ENCODE measurements at places on chromosomes 3 and 15. TPM values are rescaled to one million over a fixed set of nuclear protein-coding genes. Genes with fewer than 3 reads are reported as not detected.

DNA sequence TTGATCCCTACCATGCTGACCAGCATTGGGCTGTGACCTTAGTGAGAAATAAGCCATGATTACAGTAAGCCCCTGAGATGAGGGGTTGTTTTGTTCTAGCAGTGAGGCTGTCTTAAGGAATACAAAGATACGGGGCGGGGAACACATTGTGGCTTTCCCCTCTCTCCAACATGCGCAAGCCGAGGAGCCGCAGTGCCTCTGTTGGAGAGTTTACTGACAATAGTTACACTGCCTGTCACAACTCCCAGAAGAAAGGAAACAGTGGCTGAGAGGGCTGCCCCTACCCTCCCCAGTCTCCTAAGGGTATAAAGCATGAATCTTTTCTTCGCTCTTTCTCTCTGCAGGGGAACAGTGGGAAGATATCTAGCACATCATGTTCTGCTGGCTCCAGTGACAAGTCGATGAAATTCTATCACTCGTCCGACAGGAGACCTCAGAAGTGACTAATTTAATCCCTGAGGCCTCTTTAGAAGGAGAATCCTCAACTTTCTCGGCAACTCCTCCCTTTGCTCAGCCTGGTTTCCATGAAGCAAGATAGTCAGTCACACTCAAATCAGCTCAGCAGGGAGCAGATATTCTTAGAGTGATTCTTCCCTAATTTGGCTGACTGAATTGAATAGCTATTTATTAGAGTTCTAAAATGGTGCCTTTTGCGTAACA, 409.0 kb upstream of the PROK2 start:
- peak; percentile 4 for DNase-seq

- DNase-seq = no peak
Observed at GRCh38 chr3:50264964-50265485, 3.9 kb upstream of the SEMA3B start.

DNA sequence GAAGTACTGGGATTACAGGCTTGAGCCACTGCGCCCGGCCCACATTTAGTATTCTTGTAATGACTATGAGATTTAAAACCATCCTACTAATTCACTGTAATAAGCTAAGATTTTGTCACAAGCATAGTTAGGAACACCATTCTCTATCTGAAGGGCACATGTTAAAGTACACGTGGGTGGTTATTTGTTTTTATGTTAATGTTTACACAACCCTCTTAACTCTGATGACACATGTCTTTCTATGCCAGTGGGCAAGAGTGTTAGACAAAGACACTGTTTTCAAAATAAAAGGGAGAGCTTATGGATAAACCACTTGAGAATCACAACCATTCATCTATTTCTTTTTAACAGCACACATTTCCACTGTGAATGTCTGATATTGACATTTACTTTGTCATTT, 537.6 kb upstream of the IL12A start:
- no peak for DNase-seq

The ACKR2 gene
- total RNA-seq = not detected

The AHSG gene
- not detected for total RNA-seq

The OIP5 gene
- 8.6 TPM for total RNA-seq

DNA sequence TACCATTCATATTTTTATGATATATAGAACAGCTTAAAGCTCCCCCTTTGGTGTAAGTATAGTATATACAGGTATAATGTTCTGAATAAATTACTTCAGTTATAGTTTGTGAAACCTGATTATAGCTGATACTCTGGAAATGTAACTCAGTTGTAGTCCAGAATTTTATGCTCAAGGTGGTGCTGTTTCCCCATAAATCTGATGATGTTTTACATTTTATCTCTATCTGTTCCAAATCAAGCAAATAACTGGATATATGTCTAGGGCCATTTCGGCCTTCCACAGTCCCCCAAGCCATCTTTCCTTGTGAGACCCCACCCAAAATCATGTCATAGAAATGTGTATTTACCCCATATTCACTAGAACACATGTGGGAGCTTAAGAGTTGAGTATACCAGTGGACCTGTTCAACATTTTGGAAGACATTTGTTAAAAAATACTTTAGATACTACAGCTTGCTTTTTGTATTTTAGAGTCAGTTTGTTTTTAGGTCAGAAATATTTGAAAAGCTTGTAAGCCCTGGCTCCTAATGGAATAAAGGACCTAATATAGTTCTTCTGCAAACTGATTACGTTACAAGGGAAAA, 107.1 kb downstream of the ATG7 start:
- peak; percentile 76 for DNase-seq

The KNG1 gene
- not detected for total RNA-seq

- no peak for DNase-seq
Observed at GRCh38 chr3:21449738-21450137, 301.3 kb downstream of the ZNF385D start.

- no peak for DNase-seq
Observed at GRCh38 chr3:157551961-157552360, 48.7 kb upstream of the VEPH1 start.

DNA sequence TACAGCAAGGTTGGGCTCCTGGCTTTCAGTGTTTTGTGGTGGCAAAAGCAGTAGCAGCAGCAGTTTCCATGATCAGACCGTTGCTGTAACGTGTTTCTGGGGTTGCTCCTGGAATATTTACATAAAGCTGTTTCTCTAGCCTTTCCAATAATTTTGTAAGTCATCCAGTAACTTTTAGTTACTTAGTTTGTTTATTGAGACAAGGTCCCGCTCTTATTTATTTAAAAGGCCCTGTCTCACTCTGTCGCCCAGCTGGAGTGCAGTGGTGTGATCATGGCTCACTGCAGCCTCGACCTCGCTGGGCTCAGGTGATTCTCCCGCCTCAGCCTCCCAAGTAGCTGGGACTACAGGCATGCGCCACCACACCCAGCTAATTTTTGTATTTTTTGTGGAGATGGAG, 8.8 kb upstream of the MYO5A start:
- DNase-seq = no peak

- DNase-seq = no peak
Observed at GRCh38 chr3:58429657-58430056, 4.0 kb downstream of the PDHB start.

DNA sequence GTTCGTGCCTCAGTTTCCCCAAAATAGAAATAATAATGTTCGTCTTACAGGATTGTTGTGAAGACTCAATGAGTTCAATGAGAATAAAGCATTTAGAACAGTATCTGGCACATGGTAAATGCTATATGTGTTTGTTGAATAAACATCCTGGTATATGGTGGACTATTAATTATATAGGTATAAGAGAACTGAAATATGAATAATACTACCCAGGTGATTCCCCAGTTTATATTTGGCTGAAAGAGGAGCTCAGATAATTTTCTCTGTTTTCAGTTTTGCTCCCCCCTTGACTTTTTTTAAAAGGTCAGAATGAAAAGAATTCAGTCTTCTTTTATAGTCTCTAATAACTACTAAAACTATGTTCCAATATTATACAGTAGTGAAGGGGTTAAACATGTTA, 46.9 kb downstream of the USP8 start:
- DNase-seq = no peak

The WWTR1 gene
- total RNA-seq = 47.7 TPM

DNA sequence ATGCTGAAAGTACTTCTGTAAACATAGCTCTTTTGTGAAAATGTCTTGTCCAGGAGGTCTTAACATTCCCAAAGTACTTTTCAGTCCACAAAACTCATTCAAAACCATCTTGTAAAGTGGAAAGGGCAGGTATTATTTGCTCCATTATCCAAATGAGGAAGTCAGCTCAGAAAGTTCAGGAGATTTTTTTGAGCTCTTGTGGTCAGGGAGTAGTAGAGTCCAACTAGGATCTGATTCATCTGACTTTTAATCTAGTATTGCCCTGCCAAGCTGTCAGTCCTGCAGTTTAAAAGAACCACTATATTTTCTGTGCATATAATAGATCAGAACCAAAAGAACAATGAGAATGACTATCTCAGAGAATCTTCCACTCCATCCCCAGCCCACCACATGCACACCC, 83.5 kb downstream of the FOXB1 start:
- no peak for DNase-seq

DNA sequence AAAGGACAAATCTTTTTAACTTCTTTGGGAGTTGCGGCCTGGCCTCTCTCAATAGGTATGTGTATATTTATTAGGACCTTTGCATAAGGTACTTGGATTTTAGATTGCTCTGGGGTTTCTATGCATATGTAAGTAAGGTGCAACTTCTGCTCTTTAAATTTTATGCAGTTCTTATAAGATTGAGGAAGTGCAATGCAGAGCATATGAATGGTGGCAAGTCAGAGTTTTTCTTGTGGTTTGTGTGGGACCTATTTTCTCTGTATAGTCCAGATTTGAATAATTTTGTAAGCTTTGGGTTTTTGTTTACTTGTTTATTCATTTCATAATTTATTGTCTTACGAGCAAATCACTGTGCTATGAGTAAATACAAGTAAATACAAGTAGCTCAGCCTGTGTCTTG, 101.5 kb downstream of the ATG7 start:
- DNase-seq = no peak

DNA sequence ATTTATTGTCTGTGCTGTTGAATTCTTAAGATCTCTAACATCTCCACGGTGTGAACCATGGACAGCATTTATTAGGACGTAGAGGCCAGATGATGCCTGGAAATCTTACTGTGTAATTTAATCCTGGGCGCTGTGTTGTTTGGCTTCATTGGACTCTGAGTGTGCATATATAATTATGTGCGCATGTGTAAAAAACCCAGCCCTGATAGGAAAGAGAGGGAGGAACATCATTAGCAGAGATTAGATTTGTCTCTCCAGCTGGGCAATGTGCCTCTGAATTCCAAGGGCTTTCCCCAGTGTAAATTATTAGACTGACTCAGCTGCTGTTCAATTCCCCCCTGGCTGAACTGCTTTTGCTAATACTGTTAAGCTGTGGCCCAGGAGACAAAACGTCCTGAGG, 39.6 kb downstream of the MAP3K13 start:
- peak; percentile 47 for DNase-seq

DNA sequence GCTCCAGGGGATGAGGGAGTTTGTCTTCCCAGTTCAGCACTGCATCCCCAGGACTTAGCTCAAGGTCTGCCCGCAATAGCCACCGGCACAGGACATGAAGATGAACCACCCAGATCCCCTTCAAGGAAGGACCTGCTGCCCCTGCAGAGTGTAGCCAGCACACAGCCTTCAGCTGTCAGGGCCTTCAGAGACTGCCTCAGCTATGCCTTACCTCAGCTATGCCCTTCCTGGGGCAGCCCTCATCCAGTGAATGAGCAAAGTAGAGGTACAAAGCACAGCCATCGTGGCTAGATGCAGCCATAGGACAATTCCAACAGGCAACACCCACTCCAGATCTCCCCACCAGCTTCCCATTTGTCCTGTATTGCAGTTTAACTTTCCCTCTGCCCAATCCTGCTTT, 291.2 kb upstream of the STT3B start:
- DNase-seq = no peak

The GOLGA8Q gene
- 0.43 TPM for total RNA-seq

DNA sequence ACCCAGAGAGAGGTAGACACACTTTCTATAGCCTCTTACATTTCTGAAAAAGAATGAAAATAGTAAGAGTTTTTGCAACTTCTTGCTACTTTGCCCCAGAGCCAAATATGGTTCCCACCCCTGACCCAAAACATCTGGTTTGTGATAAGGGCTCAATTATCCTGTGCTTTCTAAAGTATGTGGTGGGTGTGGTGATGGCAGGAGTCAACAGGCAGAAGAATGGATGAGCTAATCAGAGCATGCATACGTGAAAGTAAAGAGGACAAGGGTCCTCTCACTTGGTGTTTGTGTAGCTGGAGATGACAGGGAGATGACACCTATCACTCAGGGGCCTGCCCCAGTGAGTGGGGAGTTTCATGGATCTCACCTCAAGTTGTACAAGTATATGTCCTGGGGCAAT, 19.1 kb downstream of the KBTBD8 start:
- DNase-seq = peak; percentile 83

DNA sequence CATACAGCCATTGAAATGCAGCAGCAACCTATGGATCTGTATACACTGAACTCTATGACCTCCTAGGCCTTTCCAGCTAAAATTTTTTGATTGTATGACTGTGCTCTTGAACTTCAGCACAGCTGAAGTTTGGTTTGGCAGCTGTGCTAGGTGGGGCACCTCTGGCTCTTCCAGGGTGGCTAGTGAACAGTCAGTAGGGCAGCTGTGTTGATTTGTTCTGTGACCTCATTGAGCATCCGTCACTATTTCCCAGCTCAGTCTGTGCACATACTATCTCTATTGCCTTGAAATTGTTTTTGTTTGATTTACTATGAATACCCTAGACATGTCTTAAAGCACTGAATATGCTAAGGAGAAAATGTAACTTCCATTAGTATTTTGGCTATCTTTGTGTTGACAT, 363.2 kb upstream of the NAALADL2 start:
- no peak for DNase-seq

DNA sequence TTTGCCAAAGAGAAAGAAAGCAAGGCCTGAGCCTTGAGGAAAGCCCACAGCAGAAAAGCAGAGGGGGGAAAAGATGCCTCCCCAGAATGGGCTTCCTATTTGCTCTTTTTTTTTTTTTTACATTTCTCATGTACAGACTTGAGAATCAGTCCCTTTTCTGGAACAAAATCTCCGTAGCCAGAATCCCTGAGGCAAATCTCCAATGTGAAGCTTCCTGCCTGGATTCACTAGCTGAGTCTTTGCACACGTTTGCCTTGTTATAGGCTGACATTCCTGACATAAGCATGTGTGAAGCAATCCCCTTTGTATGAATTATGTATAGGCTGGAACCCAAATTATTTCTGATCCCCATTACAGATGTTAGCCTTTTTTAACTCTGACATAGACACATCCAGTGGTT, 52.2 kb upstream of the ACTL6A start:
- no peak for DNase-seq

The DNAH1 gene
- 4.8 TPM for total RNA-seq

The GNAT1 gene
- not detected for total RNA-seq

GRCh38 chr3:137304313-137305056, 346.7 kb downstream of the IL20RB start:
- no peak for DNase-seq

- no peak for DNase-seq
Observed at GRCh38 chr3:98558100-98558827, 26.5 kb downstream of the GPR15 start.

The LRRIQ4 gene
- total RNA-seq = not detected

- no peak for DNase-seq
Observed at GRCh38 chr3:24272875-24273274, 221.8 kb downstream of the THRB start.

- DNase-seq = no peak
Observed at GRCh38 chr3:184703657-184704056, 8.2 kb downstream of the MAGEF1 start.

DNA sequence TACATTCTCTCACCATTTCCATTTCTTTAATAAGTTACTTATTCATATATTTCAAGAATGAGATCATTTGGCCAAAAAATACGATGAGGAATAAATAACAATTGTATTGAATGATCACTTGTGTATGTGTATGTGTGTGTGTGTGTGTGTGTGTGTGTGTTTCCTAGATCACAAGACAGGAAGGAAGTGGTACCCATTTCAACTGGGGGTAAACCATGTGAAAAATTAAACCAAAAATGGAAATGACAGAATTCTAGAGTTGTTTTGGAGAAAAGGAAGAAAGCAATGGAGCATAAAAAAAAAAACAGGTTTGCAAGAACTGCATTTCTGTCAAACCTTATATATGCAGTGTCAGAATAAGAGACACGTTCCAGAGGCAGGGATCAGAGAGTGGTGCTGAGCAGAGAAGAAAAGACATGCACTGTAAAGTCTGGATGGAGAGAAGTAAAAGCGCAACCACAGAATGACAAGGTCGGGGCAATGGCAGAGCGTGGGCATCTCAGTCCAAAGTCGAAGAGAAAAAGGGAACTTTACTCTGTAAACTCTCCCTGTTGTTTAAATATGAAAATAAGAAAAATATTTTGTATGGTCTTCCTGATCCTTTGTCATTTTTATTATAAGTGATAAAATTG, 75.5 kb downstream of the PEX5L start:
- DNase-seq = no peak

GRCh38 chr3:140573011-140573410, 104.9 kb upstream of the TRIM42 start:
- DNase-seq = no peak
